Brain (organoid and tissue), 16 donors: ENCODE measurements at places on chromosomes 7 and 10.

- no peak for DNase-seq
Measured at GRCh38 chr7:83117466-83117865, 45.2 kb downstream of the PCLO start.

DNA sequence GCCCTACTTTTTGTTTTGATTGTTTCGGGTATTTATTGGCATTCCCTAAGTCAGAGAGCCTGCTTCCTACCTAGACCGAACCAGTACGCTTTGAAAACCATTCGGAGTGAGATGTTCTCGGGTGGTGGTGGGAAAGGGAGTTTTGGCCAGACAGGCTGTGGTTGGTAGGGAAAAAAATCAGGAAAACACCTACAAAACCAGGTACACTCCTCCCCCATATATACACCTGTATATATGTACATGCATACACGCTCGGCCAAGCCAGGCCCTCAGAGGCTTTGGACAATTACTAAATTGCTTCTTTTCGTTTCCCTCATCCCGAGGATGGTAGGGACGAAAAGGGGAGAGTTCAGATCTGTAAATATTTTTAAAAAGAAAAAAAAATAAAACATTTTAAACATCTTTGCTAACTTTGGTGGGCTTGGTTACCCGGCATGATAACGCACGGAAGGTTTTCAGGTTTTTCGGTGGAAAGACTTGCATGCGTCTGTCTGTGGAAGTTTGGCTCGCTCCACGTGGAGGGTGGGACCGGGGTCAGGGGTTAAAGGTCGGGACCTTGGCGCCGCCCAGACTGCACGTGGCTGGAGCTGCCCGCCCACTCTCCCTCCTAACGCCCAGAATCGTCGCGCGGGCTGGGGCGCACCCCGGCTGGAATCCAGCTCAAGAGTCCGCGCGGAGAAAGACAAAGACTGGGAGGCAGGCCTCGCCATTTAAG lies 2.5 kb downstream of the HMX2 start:
- DNase-seq = peak; percentile 50

DNA sequence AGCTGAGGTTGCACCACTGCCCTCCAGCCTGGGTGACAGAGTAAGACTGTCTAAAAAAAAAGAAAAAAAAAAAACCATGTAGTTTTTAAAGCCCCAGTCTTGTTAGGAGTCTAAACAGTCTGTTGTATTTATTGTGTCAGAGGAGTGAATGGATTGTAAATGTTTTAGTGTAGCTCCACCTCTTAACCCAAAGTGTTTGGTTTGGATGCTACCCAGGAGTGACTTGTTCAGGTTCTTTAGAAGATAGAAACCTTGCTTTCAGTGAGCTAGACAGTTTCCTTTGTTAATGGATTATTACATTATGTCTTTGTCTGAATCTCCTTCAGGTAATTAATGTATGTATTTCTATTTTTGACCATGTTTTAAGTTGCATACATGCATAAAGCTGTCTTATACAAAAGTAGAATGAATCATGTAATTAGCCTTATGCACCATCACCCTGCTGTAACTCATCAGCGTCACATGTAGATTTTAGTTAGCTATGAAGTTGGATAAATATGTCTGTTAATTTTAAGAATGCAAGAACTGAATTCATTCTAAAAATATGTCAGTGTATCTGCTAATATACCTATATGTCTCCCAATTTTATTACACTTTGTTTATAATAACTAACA lies 97.7 kb downstream of the TAF3 start:
- no peak for DNase-seq

DNA sequence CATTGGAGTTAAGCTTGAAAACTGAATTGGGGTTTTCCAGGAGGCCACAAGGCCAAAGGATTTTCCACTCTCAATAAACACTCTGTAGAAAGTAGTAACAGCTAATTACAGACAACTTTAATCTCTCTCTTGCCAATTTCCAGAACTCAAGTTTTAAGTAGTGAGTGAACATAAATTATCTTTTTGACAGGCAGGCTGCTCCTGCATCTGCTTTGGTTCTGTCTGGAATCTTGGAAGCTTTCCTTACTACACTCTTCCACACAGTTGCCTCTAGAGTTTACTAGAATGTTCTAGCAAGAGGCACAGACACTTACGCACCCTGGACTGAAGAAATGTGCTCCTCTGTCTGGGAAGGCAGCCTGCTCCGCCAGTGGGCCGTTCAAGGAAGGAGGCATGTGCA lies 90.5 kb upstream of the WAC start:
- no peak for DNase-seq

- DNase-seq = no peak
Measured at GRCh38 chr10:127976701-127977356, 69.9 kb downstream of the PTPRE start.

- DNase-seq = no peak
Measured at GRCh38 chr10:86178401-86179152, 188.0 kb downstream of the GRID1 start.

GRCh38 chr10:14163377-14164086 lies 167.2 kb downstream of the FRMD4A start:
- DNase-seq = peak; percentile 47

DNA sequence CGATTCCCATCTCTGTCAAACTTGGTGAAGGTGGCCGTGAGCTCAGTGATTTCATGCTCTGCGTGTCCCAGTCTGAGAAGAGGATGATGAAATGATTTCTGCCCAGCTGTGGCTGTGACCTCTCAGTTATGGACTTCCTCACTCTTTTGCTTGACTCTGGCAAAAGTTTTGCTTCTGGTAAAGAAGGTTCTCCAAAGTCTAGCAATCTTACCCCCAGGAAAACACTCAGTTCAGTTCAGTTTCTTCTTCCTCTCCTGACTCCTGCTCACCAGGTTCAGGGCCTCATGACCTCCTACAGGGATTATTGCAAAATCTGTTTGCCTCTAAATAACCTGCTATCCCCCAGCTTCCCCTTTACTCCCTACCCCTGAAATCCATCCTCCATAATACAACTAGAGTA lies 4.9 kb upstream of the BLOC1S2 start:
- DNase-seq = no peak
